ENCODE measurements at places on chromosomes 7 and 10. TPM values are rescaled to one million over a fixed set of nuclear protein-coding genes. Genes with fewer than 3 reads are reported as not detected.

The MYH16 gene
- not detected for total RNA-seq

The SLC26A3 gene
- not detected for total RNA-seq

- DNase-seq = no peak
Observed at GRCh38 chr7:25031007-25031406, 51.0 kb upstream of the OSBPL3 start.

The PRRT4 gene
- 0.56 TPM for total RNA-seq

- DNase-seq = no peak
Observed at GRCh38 chr10:43262902-43263466, 3.9 kb downstream of the RASGEF1A start.

GRCh38 chr10:94138391-94138790, 144.7 kb downstream of the PLCE1 start:
- no peak for DNase-seq

- peak; percentile 51 for DNase-seq
Observed at GRCh38 chr7:8390262-8390626, 43.2 kb upstream of the NXPH1 start.

Data from GM23338 (cell line).